ENCODE measurements at places on chromosomes 1 and 21.

- DNase-seq: no peak
- H3K36me3 ChIP-seq: no peaks in the 10 kb centered on the region
- no peak overlapping the region for H3K4me3 ChIP-seq
- H3K27ac ChIP-seq: no peak overlapping the region
These were observed 386.6 kb downstream of the MATN1 start for GRCh38 chr1:30336550-30337323.

DNA sequence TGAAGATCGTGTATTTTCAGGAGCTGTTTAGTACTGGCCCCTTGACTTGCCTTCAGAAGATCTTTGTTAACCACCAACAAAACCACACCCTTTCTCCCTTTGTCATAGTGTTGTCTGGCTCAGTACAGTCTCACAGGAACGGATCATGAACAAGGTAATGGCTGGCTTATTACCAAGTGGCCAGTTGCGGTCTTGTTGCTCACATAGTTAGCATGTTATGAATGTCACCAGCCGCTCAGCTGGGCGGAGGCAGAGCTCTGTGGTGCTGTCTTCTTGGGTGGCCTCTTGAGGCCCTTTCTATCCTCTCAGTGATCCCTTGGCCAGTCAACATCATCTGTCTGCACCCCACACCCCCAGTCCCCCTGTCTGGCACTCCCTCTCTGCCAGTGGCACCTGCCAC is 21.4 kb downstream of the CNIH3 start:
- no peak overlapping the region for H3K27ac ChIP-seq
- no peaks in the 10 kb centered on the region for H3K27me3 ChIP-seq

DNA sequence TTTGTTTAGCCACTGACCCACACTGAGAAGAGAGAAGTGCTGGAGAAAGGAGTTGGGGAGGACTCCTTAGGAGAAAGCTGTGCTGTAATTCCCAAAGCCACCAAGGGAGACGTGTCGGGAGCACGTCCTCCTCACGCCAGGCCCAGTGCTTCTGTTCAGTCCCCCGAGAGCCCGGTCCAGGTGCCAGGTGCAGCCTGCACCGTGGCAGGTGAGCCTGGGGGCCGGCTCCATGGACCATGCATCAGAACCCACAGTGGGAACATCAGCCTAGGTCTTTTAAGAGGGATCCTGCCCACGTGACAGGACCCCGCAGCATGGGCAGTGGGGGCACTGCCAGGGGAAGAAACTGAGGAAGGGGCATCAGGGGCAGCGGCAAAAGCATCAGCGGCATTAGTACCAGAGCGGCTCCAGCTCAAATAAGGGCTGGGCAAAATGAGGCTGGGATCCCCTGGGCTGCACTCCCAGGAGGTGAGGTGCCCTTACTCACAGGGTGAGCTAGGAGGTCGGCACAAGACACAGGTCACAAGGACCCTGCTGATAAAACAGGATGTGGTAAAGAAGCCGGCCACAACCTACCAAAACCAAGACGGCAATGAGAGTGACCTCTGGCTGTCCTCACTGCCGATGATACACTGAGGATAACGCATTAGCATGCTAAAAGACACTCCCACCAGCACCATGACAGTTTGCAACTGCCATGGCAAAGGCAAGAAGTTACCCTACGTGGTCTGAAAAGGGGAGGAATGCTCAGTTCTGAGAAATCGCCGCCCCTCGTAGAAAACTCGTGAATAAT is 24.6 kb upstream of the PRDM15 start:
- no peaks in the 10 kb centered on the region for H3K27me3 ChIP-seq
- H3K4me3 ChIP-seq: no peak overlapping the region
- H3K36me3 ChIP-seq: no peaks in the 10 kb centered on the region
- H3K27ac ChIP-seq: no peak overlapping the region
- no peaks in the 10 kb centered on the region for H3K4me1 ChIP-seq
- no peak for DNase-seq

DNA sequence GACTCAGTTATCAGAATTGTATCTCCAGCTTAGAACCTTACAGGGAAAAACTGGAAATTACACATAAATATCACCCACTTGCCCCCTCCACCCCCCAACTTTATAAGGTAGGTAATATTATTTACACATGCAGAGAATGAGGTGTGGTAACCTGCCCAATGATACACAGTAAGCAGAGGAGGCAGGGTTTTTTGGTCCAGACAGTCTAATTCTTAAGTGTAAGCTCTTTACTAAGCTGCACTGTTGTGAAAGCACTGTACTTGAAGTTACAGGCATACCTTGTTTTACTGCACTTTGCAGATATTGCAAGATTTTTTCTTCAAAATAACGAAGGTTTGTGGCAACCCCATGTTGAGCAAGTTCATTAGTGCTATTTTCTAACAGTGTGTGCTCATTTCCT is 24.8 kb upstream of the MYOCOS start:
- no peak overlapping the region for H3K27ac ChIP-seq
- DNase-seq: no peak
- no peaks in the 10 kb centered on the region for H3K4me1 ChIP-seq
- H3K36me3 ChIP-seq: no peaks in the 10 kb centered on the region
- H3K27me3 ChIP-seq: no peaks in the 10 kb centered on the region
- no peak overlapping the region for H3K4me3 ChIP-seq

DNA sequence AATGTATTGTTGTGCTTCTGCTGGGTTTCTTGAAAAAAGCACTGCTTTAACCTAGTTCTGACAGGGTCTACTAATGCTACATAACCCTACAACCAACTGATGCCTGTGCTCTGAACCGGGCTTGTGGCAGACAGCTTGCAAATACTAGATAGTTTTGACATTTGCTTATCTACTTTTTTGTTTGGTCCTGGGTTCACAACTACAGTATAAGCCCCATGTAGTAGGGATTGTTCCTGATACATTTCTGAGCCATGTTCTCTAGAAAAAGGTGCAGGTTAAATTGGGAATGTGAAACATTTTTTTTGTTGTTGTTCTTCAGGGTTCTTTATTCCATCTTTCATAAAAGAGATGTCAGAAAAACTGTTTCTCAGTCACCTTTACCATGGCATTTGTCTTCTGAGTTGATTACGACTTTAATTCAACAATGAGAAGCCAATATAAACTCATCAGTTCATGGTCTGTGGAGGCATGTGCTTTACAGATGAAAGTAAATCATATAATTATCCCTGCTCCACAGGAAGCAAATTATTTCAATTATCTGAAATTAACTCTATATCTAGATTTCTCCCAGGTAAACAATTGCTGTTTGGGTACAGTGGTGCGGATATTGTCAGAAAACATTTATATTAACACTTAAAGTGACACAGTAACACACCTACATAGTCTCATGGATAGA is 22.0 kb downstream of the OLFM3 start:
- no peak overlapping the region for H3K4me3 ChIP-seq
- no peak for DNase-seq
- no peaks in the 10 kb centered on the region for H3K36me3 ChIP-seq
- H3K4me1 ChIP-seq: no peaks in the 10 kb centered on the region
- no peaks in the 10 kb centered on the region for H3K27me3 ChIP-seq
- no peak overlapping the region for H3K27ac ChIP-seq

DNA sequence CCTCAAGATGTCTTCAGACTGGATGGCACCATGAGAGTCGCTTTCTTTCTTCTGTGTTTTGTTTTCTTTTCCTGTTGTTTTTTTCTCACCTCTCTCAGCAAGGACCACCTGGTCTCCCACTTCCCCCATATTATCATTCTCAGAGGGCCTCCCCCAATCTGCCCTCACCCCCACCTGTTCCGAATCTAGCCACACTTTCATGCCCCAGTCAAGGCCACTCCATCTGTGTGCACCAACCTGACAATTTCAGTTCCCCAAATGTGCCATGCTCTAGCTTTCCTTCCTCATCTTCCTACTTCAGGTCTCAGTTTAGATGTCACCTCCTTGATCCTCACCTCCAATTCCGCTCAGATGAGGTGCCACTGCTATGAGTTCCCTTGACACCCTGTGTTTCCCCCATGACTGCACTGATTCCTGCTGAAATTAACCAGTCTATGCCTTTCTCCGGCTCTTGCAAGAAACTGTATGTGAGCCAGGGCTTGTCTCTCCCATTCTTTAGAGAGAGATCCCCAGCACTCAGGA is 146.2 kb downstream of the PLPP3 start:
- no peaks in the 10 kb centered on the region for H3K27me3 ChIP-seq
- H3K4me1 ChIP-seq: no peaks in the 10 kb centered on the region
- H3K36me3 ChIP-seq: no peaks in the 10 kb centered on the region
- H3K27ac ChIP-seq: peak overlapping the region; percentile 51
